ENCODE measurements at places on chromosomes 1 and 21. TPM values are rescaled to one million over a fixed set of nuclear protein-coding genes. Genes with fewer than 3 reads are reported as not detected.

DNA sequence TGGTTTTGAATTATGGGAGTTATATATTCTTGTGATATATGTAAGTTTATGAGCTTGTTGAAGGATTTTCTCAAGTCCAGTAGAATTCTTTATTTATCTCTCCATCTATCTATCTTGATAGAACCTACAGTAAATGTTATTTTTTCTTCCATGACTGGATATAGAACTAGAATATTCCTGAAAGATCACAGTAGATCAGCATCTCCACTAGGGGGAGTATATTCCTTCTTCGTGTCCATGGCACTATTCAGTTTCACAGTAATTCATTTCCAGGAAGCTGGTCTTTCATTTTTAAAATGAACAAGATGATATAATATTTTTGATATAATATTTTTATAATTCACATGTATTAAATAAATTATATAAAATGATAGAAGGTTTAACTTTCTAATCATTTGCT is 18.8 kb downstream of the TMPRSS15 start:
- DNase-seq = no peak

PALMD gene
- polyA plus RNA-seq = 2.5 TPM

DNA sequence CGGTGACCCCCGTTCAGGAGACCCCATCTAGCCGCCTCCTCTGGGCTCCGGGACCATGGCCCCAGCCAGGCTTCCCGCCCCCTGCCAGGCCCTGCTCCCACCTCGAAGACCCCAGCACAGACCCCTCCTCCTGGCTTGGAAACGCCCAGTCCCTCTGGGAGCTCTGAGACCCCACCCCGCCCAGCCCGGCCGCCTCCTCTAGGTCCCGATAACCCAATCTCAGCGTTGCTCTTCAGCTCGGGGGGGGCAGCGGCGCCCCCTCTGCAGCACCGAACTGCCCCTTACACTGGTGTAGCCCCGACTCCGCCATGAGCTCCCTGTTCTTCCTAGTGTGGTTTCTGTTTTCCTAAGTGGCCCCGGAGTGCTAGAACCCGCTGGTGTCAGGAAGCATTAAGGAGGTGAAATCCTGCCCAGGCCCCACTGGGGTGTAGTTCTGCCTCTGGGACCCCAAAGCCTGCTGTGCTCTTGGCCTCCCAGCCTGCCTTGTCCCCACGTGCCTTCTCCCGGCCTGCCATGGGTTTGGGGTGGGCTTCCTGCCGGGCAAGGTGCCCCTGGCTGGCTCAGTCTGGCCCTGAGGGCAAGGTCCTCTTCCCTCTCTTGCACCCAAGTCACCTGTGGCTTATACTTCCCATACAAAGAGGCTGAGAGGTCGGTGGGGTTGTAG is 10.7 kb upstream of the MMEL1 start:
- DNase-seq = no peak

DNA sequence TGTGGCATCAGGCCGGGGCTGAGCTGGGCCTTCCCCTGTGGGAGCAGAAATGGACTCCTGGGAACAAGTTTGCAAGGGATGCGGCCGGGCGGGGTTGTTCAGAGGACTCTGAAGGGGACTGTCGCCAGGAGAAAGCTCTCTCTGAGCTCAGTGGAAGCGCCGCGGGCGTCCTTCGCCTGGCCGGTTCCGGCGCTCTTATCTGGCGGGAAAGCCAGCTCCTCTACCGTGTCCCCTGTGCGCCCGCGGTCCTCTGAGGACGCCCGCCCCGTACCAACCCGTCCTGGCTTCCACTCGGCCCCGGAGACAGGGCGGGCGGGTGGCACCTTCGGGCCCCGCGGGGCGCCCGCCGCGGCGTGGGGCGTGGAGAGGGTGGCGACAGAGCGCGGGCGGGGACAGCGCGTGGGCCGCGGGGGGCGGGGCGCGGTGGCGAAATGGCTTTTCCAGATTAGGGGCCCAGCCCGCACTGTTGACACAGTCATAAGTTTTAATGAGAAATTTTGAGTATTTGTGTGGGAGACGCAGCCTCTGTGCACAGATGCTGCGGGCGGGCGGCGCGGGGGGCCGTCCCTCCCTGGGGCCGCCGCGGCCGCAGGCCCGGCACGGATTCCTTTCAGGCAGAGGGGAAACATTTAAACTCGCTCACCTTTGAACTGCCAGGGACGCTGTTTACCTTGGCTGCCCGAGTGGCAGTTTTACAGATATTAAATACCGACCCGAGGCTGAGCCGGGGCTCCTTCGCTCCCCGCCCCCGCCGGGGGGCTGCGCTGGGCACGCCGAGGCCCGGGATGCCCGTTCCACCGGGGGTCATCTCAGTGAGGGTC is 70.2 kb downstream of the FOXD2 start:
- DNase-seq = peak; percentile 78

MR1 gene
- 5.5 TPM for polyA plus RNA-seq

- no peak for DNase-seq
These were observed 21.8 kb downstream of the KDM4A start for GRCh38 chr1:43671626-43672330.

DNA sequence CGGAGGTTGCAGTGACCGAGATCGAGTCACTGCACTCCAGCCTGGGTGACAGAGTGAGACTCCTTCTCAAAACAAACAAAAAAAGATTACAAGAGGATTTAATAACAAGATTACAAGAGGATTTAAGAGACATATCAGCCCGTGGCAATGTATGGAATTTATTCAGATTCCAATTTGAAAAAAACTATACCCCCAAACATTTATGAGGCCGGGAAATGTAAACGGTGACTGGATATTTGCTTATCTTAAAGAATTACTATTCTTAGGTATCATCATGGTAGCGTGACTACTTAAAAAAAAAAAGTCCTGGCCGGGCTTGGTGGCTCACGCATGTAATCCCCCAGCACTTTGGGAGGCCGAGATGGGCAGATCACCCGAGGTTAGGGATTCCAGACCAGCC is 21.2 kb upstream of the ELK4 start:
- no peak for DNase-seq

MAP3K6 gene
- 6.8 TPM for polyA plus RNA-seq

GRCh38 chr1:243528459-243529121 is 272.7 kb downstream of the SDCCAG8 start:
- DNase-seq = no peak

GRCh38 chr1:40438391-40439015 is 11.8 kb upstream of the ZFP69B start:
- DNase-seq = no peak

FOXO6 gene
- polyA plus RNA-seq = 1.2 TPM

DNA sequence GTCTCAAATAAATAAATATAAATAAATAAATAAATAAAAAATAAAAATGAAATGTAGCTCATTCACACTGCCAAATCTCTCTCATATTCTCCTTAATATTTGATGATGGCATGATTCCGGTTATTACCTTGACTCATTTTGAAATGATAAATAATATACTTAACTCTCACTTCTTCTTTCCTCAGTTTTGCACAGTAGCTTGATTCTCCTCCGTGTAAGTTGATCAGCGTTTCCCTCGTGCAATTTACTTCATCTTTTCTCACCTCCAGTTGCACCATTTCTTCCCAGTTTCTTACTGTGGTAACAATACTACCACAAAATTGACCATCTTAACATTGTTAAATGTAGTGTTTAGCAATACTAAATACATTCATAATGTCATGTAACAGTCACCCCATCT is 111.6 kb downstream of the RIPK4 start:
- no peak for DNase-seq

PIGR gene
- polyA plus RNA-seq = 1.2 TPM

DNA sequence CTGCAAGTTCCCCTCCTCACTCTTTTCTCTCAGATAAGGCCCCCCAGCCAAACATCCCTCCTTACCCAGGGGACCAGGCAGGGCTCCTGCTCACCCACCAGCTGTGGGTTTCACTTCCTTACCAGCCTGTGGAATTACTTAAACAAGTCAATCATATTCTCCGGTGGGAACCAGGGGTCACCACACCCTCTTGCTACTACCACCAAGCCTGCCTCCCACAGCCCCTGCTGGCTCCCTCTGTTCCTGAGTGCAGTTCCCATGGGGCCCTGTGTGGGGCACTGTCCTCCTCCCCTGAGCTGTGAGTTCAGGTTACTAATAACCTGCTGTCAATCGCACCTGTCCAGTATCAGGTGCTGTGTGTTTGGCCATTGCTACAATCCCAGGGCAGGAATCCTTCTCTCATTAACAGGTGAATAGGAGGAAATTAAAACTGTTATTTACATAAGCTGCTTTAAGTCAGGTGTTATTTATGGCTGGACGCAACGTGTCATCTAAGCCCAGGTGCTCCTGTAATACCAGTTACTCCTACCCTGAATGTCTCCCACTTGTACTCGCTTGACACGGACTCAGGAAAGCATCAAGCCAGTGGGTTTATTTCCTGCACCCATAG is 53.1 kb upstream of the LBR start:
- DNase-seq = no peak

DNA sequence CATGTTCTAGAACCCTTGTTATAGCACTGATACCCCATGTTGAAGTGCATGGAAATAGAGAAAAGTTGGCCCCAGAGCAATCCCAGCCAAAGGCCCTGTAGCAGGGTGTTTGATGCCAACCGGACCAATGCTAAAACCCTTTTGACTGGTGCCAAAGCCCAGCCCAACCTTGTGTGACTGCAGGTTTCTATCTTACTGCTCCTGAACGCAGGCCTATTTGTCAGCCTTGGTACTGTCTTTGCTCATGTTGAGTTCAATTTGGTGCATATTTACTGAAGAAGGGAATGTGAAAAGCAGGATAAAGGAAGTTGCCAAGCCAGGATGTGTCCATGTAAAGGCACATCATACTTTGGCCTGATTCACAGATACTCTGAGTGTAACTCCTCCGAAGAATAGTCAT is 51.7 kb upstream of the NFASC start:
- DNase-seq = no peak

MYBPHL gene
- not detected for polyA plus RNA-seq

DNA sequence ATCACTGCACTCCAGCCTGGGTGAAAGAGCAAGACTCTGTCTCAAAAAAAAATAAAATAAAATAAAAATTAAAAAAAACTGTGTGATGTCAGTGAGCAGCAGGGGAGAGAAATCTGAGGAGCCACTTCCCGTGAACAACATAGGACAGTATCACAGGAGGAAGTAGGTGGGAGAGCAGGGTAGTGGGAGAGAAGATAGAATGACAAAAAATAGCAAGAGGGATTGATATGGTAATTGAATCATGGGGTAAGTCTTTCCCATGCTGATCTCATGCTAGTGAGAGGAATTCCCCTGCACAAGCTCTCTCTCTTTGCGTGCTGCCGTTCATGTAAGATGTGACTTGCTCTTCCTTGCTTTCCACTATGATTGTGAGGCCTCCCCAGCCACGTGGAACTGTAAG is 81.6 kb upstream of the PBX1 start:
- DNase-seq = no peak

DNA sequence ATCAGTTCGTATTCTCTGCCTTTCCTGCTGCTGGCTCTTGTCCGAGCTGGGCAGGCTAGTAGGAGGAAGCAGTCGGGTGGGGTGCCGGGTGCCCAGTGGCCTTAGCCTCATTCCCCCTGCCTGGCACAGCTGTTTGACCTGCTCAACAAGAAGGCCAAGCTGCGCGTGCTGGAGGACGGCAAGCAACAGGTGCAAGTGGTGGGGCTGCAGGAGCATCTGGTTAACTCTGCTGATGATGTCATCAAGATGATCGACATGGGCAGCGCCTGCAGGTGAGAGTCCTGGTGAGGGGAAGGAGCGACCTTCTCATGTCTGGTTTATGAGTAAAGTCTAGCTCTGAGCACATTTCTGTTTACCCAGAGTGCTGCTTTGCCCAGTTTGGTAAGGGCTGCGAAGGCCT is 16.3 kb upstream of the RPS8 start:
- DNase-seq = no peak

DNA sequence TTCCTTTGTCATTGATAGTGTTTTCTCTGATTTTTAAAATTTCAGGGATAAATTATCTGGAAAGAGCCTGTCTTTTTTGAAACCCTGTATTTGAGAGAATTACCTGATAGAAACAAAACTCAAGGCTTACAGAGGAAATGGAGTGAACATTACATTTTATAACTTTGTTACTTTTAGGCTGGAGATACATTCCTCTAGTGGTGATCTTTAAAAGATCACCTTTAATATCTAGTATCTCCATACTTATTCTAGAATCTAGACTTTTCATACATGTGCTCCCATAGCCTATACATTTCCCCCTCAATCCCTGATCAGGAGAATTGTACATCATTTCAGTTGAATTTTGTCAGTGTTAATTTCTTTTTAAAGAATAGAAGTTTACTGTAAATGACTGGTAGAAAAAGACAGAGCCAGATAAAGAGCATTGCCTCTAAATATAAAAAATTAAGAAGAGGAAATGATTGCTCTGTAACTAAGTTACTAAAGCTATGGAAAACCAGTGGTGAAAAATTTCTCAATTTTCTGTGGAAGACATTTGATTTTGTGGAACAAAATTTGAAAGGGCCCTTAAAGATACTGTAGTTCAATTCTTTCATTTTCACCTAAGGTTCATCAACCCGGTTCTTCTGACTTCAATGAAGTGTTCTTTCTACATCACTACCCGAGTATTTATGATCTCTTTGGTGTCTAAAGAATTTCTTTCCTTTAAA is 33.7 kb downstream of the RASAL2 start:
- no peak for DNase-seq

Measured in right renal cortex interstitium (tissue), 3 donors.